ENCODE measurements at places on chromosomes 3 and 15.

DNA sequence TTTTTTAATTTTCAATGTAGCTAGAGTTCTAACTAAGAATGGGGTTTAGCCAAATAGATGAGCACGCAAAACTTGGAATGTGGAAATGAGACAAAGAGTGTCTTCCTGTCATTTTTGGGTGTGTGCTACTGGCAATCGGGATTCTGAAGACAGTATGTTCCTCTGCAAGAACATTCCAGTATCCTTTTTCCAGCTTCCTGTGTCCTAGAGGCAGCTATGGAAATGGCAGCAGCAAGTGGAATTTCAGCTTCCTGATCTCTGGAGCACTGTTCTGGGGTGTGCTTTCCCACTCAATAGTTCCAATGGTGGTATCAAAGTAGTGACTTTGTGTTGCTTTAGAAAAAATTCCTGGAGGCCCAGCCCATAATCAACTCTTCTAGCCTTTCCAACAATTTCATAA lies 642.9 kb upstream of the KCNMB2 start:
- DNase-seq = no peak

GRCh38 chr3:127608362-127608718 lies 10.1 kb downstream of the MCM2 start:
- no peak for DNase-seq

DNA sequence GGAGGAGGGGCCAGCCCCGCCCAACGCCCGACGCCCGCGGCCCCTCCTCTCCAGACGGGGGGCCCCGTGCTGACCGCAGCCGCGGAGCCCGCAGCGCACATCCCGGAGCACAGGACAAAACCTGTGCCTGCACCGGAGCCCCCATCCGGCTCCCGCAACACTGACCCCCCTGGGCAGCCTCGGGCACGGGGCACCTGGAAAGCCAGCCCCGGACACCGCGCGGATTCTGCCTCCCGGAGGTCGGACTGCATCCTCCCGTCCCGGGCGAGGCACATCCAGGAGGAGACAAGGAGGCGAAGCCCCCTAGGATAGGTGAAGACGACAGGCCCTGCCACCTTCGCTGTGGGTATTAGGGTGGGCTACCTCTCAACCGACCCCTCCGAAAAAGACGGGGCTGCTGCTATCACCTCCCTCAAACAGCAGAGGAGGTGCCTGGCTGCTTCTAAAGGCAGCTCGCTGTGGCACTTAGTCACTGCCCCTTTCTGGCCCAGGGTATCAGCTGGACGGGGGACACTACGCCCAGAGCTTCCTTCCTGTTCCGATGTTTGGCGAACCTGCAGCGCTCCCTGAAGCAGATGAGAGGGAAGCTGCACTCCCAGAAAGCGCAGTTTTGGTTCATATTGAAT lies 10.6 kb downstream of the XXYLT1 start:
- DNase-seq = no peak

- no peak for DNase-seq
Observed at GRCh38 chr3:10550705-10551104, 45.3 kb upstream of the ATP2B2 start.

DNA sequence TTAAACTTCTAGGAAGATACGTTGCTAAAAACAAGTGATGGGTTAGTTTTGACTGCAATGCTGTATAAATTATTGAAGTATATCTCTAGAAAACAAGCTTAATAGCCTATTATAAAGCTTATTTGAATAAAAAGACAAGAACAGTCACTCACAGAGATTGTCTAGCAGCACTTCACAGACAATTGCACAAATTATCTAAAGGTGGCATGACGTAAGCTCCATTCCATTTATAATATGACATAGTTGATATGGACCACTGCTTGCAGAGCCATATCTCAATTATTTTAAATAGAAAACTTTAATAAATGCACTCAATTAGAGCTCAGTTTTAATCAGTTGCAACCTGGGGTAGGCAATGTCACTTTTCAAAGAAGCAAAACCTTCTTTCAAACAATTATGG lies 319.9 kb upstream of the GBE1 start:
- DNase-seq = no peak

DNA sequence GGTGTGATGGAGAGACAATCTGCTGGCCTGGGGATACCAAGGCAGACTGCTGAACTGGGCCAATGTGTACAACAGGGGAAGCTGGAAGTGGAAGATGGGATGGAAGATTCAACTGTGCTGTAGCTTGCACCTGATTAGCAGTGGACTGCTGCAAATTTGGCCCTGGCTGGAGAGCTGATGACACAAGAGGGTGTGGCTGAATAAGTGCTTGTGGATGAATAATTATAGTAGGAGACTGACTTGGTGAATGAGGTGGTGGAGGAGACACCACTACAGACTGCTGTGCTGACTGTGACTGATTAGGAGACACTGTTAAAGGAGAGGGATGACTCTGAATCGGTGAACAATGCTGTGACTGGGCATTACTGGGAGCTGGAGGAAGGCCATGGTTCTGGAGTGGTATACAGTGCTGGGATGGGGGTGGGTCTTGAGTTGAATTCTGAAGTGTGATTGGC lies 52.5 kb downstream of the PHC3 start:
- no peak for DNase-seq

DNA sequence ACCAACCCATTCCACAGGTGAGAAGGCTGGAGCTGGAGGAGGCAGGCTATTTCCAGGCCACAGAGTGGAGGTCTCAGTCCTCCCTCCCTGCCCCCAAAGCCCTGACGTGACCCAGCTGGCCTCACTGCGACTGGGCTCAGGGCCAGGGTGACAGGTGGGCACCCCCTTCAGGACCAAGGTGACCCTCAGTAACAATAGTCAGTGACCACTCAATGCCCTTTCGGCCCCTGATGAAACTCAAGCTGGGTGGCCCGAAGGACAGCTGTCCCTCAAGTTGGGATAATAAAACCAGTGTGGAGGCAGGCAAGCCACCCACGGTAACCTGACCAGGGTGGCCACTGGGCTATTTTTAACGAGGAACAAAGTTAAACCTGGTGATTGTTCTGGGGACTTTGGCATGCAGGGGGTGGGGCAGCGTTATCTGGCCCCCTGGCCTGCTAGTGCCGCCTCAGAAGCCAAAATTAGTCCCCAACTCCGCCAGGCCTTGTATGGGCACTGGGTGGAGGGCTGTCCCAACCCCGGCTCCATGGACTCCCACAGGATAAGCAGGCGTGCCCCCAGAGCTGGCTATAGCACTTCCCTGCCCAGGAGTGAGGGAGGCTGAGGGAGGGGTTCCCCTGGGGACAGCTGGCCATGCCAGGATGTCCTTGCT lies 1.1 kb downstream of the TNNC1 start:
- DNase-seq = no peak

GRCh38 chr3:126394977-126395321 lies 240 bp downstream of the CFAP100 start:
- DNase-seq = no peak
